ENCODE measurements at places on chromosomes 12 and 14. TPM values are rescaled to one million over a fixed set of nuclear protein-coding genes. Genes with fewer than 3 reads are reported as not detected.

Gene HOXC10
- not detected for total RNA-seq

DNA sequence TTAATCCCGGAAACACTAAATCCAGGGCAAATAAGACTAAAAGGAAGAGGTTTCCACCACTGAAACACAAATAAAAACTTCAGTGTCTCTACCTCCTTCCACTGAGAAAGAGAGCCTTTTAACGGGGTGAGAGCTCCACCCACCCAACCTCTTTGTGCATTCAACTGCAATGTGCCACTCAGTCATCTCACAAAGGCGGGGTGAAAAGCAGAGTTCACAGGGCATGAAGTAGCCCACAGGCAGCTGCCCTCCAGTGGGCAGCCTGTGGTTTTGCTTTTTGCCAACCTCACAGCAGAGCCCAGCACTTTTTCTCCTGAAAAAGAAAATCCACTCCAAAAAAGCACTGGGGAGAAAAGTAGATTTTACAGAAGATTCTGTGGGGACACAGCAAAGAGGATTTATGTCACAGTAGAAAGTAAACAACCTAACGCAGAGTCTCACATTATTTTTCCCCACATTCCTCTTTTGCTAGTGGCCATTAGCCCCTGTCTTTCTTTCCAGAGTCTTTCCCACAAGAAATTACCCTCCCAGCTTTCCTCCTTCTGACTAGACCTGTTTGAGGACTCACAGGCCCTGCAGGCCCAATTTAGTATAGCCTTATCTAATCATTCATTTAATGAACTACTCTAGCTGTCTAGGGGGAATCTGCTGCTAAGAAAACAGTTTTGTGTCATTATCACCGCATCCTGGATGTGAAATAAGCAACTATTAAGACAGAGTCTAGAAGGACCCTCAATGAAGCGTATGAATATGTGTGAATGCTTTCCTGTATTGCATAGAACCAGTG, 753.8 kb upstream of the FOXG1 start:
- DNase-seq = no peak

DNA sequence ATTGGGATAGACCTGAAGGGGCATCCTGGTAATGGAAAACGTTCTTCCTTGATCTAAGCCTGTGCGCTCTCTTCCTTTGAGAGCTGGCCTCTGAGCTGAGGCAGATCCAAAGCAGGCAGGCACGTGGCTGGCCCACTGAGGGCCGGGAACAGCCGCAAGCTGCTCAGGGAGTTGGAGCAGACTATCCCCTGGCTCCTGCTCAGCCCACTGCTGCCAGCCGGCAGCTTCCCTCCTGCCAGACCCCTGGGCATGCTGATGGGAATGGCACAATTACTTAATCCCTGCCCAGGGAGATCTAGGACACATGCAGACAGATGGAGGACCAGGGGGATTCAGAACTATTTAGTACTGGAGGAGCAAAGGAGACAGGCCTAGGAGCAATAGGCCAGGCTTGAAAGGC, 14.4 kb downstream of the NEUROD4 start:
- DNase-seq = peak; percentile 65

GRCh38 chr14:21106176-21106497, 5.3 kb downstream of the TMEM253 start:
- DNase-seq = no peak

GRCh38 chr12:113326775-113327395, 8.0 kb downstream of the SLC8B1 start:
- DNase-seq = no peak

GRCh38 chr12:94141892-94142291, 6.5 kb upstream of the PLXNC1 start:
- no peak for DNase-seq

DNA sequence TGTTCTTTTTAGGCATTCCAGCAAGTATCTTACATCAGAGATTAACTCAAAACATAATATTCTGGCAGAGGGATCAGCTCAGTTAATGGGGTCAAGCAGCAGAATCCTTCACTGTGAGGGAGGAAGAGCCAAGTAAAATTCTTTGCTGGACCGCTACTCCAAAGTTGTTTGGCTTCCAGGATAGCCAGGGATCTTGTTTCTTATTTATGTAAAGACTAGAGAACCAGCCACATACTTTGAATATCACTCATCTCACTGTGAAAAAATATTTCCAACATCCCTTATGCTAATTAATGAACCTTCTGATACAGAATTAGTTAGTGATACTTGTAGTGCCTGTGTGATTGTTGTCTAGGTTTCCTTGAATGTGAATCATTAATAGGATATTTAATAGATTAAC, 94.2 kb downstream of the PLEKHA5 start:
- DNase-seq = no peak
